ENCODE measurements at places on chromosomes 3 and 15. TPM values are rescaled to one million over a fixed set of nuclear protein-coding genes. Genes with fewer than 3 reads are reported as not detected.
A peak's percentile ranks its signal among the peaks of the same experiment; 100 is the strongest.

DNA sequence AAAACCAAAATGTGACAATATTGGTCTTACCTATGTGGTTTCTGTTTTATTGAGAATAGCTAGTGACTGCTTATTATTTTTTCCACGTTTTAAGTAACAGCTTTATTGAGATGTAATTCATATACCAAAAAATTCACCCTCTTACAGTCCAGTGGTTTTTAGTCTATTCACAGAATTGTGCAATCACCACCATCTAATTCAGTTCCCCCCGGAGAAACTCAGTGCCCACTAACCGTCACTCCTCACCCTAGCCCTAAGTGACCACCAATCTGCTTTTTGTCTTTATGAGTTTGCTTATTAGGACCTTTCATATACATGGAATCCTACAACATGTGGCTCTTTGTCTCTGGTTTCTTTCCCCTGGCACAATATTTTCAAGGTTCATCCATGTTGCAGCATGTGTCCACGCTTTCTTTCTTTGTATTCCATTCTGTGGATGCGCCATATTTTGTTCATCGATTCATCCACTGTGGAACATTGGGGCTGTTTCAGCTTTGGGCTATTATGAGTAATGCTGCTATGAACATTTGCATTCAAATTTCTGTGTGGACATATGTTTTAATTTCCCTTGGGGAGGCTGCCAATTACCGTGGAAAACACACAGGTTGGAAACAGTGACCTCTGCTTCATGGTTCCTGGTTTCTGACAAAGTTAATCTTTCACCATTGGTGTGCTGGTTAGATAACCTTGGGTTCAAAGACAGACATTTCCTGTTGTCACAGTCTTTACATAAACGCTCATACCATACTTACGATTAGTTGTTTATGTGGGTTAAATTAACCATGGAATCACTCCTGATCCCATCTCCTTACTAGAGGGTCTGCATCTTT, 3.2 kb upstream of the BCL2L10 start:
- DNase-seq, result no peak

- peak; percentile 36 for DNase-seq
Observed at GRCh38 chr3:28317438-28318022, 31.0 kb upstream of the ZCWPW2 start.

- no peak for DNase-seq
Observed at GRCh38 chr3:70985572-70985971, 598.0 kb downstream of the FOXP1 start.

SLC12A1 gene
- total RNA-seq, result not detected

GPR62 gene
- total RNA-seq, result not detected

AGBL1 gene
- total RNA-seq, result not detected

- no peak for DNase-seq
Observed at GRCh38 chr3:123520656-123521055, 64.2 kb downstream of the HACD2 start.

- no peak for DNase-seq
Observed at GRCh38 chr3:16300307-16300706, 35.3 kb downstream of the OXNAD1 start.

DNA sequence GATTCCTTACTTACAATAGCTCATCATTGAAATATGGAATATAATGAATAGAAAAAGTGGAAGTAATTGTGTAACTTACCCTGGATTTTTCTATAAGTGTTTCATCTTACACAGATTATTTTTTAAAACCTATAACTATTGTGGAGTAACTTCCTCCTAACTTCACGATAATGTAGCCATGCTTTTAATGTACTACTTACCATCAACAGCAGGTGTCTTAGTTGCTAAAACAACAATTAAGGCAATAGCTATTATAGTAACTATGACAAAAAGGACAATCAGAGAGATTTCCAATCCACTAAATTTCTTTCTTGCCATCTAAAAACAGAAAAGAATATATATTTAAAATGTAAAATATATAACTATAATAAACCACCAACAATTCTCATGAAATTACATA, 2.6 kb downstream of the SI start:
- DNase-seq, result no peak

DNA sequence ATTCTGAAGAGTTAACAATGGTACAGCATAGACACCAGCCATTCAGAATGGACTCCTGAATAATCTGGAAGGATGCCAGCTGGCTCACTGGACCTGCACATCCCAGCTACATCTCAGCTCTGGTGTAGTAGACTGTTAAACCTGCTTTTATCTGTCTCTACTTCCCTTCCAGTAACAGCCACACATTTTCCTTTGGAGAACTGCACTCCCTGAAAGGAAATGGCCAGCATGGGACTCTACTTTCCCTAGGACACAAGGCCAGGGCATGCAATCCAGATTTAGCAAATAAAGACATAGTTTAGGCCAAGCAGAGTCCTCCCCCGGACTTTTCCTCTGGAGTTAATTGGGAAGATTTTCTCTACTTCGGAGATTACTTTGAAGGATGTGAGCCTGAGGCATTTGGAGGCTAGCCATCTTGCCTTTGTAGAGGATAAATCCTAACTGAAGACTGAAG, 82.7 kb upstream of the TCF12 start:
- DNase-seq, result no peak

- DNase-seq, result no peak
Observed at GRCh38 chr3:63964681-63965485, 52.7 kb upstream of the SCAANT1 start.
